Esophagus muscularis mucosa (tissue), 4 donors: ENCODE measurements at places on chromosomes 16 and 17.

DNA sequence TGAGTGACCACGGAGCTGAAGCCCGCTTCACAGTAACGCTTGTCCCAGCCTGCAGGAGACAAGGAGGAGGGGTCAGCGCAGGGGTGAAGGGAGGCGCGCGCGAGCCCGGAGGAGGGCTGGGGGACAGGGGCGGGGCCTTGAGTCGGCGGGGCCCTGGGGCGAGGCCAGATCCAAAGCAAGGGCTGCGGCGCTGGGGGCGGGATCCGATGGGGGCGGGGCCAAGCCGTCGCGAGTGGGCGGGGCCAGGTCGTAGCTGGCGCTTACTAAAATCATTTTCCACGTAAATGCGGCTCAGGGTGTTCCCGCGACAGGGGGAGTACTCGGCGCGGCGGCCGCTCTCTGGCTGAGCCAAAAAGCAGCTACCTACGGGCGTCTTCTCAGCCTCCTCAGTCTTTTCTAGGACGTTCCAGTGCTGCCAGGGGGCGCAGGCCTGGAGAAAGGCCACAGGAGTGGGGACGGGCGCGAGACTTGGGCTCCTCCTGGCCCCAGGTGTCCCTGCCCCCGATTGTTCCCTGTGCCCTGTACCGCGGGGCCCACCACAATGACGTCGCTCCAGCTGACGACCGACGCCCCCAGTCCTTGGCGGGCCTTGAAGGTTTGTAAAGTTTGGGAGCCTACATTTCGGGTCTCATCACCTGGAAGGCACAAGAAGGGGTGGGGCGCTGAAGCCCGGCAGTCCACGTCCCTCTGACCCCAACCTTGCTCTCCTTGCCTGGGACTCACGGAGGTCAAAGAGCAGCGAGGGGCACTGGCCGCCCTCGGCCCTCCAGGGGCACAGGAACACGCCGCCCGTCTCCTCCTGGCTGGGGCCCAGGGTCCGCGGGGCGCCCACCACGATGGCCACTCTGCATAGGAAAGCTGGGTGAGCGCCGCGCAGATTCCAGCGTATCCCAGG, 3.9 kb downstream of the ITGA2B start:
- DNase-seq = peak; percentile 96

- DNase-seq = peak; percentile 93
These were observed 29.8 kb downstream of the WSB1 start for GRCh38 chr17:27323538-27324215.

DNA sequence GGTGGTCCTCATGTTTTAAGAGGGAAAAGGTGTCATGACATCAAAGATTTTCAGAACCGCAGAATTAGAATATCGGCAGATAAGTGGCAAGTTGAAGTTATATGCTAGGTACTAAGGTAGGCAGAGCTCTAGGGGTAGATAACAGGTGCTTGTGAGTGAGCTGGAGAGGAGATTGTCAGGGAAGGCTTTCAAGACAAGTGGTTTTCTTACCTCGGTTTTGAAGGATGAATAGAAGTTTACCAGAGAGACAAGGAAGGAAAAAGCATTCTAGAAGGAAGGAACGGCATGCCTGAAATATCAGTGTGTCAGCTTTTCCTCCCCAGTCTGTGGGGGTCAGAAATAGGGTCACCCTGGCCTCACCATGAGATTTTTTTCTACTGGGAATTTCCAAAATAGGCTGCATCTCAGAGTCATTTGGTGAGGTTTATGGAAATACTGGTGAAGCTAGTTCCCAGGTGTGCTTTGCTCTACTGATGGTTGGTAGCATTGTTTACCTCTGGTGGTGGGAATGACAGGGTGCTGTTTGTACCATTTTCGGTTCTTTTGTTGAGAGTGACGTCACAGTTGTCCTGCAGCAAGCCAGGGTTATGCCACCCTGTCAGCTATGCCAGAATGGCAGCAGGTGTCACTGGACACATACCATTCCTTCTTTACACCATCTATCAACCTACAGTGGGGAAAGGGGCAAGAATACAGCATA, 112.5 kb downstream of the MSI2 start:
- no peak for DNase-seq

GRCh38 chr17:1473841-1474240, 17.8 kb upstream of the CRK start:
- DNase-seq = no peak

GRCh38 chr16:46882940-46883307, 1.2 kb upstream of the GPT2 start:
- no peak for DNase-seq

DNA sequence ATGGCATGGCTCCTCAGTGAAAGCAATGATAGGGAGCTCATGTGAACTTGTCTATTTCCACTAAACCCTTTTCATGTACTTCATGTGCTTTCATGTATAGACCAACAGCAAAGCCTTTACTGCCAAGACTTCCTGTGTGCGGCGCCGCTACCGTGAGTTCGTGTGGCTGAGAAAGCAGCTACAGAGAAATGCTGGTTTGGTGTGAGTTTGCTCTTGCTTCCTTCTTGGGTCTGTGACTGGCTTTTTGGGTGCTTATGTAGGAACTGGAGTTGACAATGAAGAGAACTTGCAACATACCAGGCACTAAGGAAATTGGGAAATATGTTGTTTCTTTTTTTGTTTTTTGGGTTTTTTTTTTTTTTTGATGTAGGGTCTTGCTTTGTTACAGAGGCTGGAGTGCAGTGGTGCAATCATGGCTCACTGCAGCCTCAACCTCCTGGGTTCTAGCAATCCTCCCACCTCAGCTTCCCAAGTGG, 5.7 kb downstream of the SNX11 start:
- DNase-seq = no peak

- no peak for DNase-seq
These were observed 157.2 kb downstream of the RAB11FIP4 start for GRCh38 chr17:31548709-31549108.

DNA sequence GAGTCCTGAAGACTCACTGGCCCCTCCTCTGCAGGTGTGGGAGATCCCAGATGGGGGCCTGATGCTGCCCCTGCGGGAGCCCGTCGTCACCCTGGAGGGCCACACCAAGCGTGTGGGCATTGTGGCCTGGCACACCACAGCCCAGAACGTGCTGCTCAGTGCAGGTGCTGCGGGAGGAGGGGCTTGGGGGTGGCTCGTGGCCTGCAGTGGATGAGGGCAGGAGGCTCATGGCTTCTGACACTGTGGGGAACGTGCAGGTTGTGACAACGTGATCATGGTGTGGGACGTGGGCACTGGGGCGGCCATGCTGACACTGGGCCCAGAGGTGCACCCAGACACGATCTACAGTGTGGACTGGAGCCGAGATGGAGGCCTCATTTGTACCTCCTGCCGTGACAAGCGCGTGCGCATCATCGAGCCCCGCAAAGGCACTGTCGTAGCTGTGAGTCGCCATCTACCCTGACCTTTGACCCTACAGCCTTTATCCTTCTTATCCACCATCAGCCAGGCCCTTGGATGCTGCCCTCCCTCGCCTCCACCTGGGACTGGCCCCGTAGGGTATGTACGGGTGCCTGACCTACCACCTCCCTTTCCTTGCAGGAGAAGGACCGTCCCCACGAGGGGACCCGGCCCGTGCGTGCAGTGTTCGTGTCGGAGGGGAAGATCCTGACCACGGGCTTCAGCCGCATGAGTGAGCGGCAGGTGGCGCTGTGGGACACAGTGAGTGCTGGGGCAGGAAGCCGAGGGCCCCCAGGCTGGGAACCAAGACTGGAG, 3.6 kb downstream of the CORO1A start:
- DNase-seq = no peak

- DNase-seq = no peak
These were observed at the start of gene CHST6 for GRCh38 chr16:75495076-75495674. Gene CHST6, minus strand, starts transcription at chr16:75495441. Its CDS starts 15,613 bp downstream, at chr16:75479828.

DNA sequence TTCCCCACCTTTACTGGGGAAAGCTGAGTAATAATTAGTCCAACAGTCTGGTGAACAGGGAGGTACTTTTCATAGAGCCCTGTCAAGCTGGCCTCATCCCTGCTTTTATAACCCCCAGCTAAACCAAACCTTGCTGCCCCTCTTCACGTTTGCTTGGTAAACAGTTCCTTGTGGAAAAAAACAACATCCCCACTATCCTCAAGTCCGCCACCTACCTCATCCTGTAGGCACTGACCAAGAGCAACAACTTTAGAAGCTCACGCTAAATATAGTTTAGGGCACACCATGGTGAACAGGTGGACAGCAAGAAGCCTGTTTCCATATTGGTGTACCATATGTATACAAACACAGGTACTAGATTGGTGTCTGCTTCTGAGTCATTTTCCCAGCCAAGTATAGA, 16.5 kb downstream of the NFE2L1 start:
- no peak for DNase-seq

- no peak for DNase-seq
These were observed 190.7 kb downstream of the FOXL1 start for GRCh38 chr16:86768999-86769398.

GRCh38 chr17:70121126-70121525, 46.1 kb downstream of the KCNJ16 start:
- no peak for DNase-seq

- DNase-seq = no peak
These were observed 6.2 kb downstream of the SAMD14 start for GRCh38 chr17:50123649-50124349.

GRCh38 chr16:86319585-86320236, 190.6 kb upstream of the FOXF1 start:
- no peak for DNase-seq

DNA sequence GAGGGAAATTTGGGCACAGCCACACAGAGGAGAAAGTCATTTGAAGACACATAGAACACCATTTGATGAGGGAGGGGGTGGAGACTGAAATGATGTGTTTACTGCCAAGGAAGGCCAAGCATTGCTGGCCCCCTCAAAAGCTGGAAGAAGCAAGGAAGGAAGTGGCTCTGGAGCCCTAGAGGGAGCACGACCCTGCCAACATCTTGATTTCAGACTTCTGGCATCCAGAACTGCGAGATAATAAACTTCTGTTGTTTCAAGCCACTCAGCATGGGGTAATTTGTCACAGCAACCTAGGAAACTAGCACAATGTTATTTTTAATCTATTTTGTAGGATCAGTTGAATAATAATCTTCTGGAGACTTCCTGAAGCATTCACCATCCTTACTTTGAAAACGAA, 314.8 kb upstream of the GOT2 start:
- DNase-seq = no peak

- DNase-seq = no peak
These were observed 8.6 kb upstream of the ENPP7 start for GRCh38 chr17:79721993-79722671.

DNA sequence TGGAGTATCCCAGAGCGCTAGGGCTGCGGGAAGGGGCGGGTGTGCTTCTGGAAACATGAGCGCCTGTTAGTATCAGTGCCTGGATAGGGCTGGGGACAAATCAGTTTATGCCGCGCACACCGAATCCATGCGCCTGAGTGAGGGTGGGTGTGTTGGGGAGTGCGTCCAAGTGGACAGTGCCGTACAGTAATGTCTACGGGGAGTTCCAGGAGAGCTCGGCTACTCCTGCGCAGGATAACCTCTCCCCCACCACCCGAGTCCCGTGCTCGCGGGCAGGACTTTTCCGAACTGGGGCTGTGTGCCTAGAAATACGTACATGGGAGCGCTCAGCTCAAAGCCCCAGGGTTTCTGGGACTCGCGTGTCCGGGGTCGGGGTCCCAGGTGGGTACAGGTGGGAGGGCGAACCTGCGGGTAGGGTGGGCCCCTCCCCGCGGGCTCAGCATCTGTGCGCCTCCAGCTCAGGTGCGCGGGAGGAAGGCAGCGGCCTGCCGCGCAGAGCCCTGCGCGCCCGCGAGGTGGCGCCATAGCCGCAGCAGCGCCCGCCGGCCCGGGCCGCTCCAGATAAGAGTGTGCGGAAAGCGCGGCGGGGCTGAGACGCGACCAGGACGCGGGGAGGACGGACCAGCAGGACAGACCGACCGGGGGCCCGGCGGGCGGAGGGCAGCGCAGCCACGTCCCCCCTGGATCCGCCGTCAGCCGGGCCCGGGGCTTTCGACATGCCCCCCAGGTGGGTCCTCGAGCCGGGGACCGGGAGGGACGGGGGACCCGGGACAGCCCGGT, at the start of gene HIC1:
HIC1 (plus strand) TSS at position 592 of the 780 bp plus-strand sequence. CDS start 1,588 bp downstream, outside the sequence.
- peak; percentile 94 for DNase-seq

GRCh38 chr16:52437277-52437670, 109.7 kb downstream of the TOX3 start:
- DNase-seq = no peak

DNA sequence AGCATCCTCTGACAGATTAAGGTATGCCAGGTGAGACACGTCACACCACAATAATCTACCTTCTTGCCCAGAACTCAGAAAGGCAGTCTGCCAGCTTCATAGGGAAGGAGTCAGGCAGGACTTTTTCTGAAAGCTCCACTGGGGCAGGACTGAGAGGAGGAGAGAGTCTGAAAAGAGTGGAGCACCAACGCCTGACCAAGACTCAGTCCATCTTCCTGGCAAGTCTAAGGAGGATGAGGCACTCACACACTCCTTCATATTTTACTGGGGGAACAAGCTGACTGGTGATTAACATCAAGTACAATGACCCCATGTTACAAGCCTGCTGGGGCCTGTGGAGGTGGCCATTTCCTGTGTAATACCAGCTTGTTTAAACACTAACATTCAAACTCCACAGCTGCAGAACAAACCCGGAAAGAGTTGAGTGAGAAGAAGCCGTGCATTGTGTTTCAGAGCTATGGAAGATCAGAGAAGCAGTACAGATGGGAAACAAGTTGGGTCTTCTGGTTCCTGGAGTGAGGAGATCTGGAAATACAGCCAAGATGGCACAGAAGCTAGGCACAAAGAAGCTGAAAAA, 122.4 kb downstream of the HIC1 start:
- no peak for DNase-seq

DNA sequence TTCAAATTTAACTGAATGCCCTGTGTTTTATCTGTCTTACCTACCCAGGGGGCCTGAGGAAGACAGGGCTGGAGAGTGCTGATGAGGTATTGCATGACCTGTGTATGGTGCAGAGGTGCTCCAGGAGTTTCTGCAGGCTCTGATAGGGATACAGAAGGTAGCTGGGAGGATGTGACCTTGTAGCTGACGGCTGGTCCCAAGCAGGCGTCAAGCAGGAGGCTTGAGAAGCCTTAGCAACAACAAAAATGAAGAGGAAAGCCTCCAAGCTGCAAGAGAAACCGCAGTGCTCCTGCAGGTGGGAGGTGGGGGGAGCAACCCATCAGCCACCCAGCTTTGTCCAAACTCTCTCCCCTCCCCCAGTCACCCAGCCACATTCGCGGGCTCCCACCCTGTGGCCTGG, 40.4 kb downstream of the LAT start:
- no peak for DNase-seq

DNA sequence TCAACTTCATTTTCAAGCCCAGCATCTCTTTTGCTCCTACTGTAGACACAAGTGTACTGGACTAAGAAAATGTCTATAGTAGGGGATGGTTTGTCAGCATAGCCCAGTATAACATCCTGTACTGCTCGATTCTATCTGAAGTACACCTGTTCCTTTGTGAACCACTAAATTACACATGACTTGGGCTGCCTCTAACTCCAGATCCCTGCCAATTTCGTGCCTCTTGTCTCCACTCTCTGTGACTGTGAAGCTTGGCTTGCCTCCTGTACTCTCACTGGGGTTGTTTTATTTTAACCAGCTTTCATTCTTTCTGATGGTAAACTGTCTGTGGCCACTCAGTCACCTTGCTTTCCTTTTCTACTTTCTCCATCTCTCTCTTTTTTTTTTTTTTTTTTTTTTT, 24.5 kb downstream of the GFOD2 start:
- DNase-seq = no peak

- no peak for DNase-seq
These were observed 3.4 kb downstream of the STH start for GRCh38 chr17:46002311-46002972.
